ENCODE measurements at places on chromosomes 11 and 22.

- DNase-seq: no peak
Observed at GRCh38 chr22:37281646-37282384, 493 bp upstream of the CYTH4 start.

DNA sequence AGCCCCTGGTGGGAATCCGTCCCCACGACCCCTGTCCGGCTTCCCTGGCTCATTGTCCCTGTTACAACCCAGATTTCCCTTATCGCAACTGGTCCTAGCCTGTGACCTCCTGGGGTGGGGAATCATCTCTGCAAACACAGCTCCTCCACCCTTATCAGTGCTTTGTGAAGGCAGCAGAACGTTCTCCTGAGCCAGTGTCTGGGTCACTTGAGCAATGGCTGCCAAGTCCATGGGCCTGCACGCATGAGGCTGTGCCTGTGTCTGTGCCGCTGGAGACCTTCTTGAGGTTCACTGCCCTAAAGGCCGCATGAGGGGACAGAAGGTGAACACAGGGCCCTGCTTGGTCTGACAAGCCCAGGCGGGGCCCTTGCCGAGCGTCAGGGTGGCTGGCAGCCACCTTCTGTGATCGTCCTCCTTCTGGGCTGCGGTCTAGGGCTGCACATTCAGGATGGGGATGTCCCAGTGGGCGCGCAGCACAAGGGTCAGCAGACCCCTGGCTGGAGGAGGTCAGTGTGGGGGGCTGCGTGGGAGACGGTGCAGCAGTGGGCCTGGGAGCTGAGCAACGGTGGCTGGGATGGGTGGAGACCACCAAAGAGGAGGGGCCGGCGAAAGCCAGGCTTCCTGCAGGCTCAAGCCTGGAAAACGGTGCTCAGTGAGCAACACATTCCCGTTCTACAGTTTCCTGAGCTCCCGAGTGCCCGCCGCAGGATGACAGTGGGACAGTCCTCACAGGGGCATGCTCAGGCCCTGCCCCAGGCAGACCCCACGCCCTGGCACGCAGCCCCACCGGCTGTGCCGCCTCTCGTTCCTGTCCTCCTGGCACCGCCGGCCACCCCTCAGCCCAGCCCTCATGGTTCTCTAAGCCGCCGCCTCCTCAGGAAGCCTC is 74.1 kb downstream of the CDKN1C start:
- DNase-seq: no peak

GRCh38 chr11:9675691-9676090 is 11.8 kb downstream of the SWAP70 start:
- no peak for DNase-seq

- DNase-seq: no peak
Observed at GRCh38 chr11:60159284-60159683, 23.6 kb downstream of the MS4A6A start.

- no peak for DNase-seq
Observed at GRCh38 chr11:96264364-96264763, 78.6 kb downstream of the MAML2 start.

DNA sequence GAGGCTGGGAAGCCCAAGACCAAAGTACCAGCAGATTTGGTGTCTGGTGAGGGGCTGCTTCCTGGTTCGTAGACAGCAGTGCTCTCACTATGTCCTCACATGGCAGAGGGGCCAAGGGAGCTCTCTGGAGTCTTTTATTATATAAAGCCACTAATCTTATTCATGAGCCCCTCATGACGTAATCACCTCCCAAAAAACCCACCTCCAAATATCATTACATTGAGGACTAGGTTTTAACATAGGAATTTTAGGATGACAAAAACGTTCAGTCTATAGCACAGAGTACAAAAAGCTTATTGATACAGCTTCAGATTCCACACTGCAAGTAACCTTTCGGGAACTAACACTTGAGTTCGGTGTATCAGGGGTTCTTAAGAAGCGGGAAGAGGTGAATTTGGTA is 4.1 kb upstream of the MS4A18 start:
- DNase-seq: no peak

DNA sequence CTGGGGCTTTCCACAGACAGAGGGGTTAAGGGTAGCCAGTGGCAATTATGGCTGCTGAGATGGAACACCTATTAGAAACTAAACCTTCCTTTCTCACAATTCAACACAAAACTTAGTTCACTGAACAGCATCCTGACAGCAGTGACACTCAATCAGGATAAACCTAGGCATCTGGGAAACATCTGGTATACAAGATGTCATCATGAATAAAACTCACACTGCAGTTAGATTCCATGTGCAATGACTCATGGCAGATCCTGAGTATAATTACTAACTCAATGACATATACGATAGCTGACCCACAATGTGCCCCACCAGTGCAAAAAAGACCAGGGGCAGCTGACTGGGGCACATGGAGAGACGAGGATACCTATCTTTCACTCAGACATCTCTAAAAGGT is 17.7 kb downstream of the RBFOX2 start:
- DNase-seq: no peak

DNA sequence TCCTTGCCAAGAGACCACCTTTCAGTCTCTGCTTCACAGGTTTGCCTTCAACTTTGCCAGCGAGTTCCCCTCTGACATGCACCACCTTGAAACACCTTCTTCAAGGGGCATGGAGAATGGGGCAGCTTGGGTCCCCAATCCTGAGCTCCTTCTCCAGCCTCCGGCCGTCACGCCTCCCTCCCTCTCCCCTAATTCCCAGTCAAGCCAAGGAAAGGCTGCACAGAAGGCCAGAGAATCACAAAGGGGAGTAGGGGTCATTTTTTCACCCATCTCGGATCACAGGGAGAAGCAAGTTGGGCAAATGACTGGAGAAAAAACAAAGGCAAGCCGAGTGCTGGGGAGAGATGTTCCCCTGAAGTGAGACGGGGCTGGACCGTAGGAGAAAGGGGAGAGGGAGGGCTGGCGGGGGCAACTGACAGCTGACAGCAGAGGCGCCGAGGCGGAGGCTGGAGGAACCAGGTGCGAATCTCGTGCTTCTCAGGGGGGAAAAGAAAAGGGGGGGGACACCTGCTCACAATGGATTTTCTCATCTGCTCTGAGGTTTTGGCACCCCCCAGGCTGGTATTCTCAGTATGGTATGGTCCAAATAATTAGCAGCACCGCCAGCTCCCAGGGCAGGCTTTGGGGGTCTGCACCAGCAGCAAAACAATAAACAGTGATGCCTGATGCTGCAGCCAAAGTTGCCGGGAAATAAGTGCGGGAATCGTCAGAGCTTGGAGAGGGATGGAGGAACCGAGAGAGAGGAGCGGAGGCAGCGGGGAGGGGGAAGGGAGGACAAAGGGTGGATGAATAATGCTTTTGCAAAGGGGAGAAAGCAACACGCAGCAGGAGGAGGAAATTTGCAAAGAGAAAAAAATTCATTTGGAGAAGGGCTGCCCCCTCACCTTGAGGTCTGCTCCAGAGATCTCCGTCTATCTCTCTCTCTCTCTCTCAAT is 644 bp downstream of the YPEL4 start:
- no peak for DNase-seq

DNA sequence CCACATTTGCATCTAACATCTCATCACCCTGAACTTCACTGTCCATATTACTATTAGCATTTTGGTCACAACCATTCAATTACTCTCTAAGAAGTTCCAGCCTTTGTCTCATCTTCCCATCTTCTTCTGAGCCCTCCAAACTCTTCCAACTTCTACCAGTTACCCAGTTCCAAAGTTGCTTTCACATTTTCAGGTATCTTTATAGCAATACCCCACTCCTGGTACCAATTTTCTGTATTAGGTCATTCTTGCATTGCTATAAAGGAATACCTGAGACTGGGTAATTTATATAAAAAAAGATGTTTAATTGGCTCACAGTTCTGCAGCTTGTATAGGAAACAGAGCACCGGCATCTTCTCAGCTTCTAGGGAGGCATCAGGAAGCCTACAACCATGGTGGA is 64.7 kb upstream of the ARHGAP42 start:
- DNase-seq: no peak

DNA sequence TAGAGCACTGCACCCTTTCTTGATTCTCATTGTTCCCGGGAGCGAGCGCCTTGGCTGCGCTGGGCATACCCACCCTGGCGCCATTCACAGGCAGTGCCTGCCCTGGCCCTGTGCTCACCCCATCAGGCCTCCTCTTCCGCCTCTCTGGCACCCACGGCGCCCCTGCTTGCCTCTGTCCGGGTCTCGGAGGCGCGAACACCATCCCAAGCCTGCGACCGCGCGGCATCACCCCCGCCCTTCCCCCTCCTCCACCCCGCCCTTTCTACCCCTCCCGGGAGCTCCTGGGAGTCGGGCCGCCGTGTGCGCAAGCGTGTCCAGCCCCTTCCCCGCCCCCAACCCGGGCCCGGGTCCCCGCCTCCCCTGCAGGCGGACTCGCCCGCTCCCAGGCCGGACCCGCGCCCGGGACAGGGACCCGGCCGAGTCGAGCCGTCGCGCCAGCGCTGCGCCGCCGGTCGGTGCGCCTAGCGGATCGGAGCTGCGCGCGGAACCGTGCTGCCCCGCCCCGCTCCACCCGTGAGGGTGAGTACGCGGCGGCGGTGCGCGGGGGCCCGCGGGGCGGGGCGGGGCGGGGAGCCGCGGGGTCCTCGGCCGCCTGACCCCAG is at the start of gene ST3GAL4:
Gene ST3GAL4, plus strand, starts transcription at position 363 of the 602 bp plus-strand sequence. CDS start 50,470 bp downstream, outside the sequence.
- peak; percentile 44 for DNase-seq

GRCh38 chr11:108871152-108871551 is 206.3 kb downstream of the DDX10 start:
- no peak for DNase-seq

GRCh38 chr11:106092446-106092845 is 15.0 kb downstream of the AASDHPPT start:
- DNase-seq: no peak

DNA sequence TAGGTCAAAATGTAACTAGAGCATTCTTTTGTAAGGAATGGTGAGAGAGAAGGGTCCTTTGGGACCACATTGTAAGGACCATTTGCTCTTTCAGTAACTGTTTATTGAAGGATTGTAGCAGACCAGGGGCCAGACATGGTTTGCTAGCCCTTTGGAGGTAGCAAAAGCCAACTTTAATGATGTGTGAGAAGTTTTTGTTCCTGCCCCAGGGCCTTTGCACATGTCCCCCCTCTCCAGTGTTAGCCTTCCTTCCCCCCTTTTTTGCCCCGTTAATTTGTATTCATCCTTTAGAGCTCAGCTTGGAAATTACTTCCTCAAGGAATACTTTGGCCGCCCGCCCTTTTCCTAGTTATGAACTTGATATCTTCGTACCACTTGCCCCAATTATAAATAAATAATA is 9.0 kb downstream of the LIMK2 start:
- DNase-seq: no peak

DNA sequence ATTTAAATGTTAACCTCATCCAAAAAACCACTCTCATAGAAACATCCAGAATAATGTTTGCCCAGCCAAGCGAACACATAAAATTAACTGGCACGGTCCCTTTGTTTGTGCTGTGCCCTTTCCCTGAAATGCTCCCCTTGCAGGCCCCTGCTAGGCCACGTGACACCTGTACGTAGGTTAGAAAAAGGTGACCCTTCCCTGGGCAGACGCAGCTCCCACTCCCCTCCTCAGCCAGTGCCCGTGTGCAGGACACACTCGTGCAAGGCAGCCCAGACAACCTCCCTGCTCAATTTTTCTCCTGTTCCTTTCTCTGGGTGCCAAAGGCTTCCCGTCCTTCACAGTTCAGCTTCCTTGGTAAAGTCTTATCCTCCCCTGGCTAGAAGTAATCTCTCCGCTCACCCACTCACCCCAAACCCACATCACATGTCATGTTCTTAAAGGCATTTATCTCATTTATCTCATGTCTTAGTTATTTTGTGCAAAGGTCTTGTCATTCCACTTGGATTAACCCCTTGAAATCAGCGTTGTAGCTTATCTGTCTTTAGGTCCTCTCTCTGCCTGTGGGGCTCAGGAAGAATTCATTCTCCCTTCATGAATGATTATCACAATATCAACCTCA is 20.7 kb downstream of the FAM83F start:
- no peak for DNase-seq

GRCh38 chr11:11524436-11525061 is 97.3 kb downstream of the GALNT18 start:
- DNase-seq: no peak

DNA sequence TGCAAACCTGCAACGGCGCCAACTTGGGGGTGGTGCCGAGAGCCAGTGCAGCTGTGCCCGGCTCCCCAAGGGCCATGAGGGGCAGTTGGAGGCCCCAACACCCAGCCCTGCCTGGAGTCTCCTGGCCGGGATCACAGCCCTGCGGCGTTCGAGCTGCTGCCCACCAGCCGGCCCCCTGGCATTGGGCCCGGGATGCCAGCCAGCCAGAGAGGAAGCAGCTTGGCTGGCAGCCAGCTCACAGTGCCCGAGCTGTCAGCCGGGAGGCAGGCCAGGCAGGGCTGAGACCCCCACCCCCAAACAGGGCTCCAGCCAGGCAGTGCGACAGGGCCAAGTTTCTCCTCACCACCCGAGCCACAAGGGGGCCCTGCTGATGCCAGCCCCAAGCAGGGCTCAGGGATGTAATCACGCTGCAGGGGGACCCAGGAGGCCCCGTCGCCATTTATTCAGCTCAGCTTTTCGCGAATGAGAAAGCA is 26.0 kb upstream of the TCF20 start:
- DNase-seq: no peak

DNA sequence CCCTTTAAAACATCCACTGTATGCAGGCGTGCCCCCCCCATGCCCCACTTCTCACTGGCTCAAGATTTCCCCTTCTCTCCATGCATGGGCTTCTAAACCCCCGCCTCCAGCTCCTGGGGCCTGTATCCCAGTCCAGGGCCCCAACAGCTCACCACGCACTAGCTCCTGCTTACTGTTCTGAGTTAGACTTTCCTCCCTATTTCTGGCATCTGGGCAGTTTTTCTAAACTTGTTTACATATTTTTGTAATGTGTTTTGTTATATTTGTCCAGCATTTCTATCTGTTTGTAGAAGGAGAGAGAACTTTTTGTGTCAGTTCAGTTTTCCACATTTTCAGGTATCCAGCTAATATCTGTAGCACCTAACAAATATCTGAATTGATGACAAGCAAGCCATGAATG is 178.5 kb downstream of the SPON1 start:
- no peak for DNase-seq

- no peak for DNase-seq
Observed at GRCh38 chr11:57703341-57703740, 8.7 kb downstream of the MED19 start.

DNA sequence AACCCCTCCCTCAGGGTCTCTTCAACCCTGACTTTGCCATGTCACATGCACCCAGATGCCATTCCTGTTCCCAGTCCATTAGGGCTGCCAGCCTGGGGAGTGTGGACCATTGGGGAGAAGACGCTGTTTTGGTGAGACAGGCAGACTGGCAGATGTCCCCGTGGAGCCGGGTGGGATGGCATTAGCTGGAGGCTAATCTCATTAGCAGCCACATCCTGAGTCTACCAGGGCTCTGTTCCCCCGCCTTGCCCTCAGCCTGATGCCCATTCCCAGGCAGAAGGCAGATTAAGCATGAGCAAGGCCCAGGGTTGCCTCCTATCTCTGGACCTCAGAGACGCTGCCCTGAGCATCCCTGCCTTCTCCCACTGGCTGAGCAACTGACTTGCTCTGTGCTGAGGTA is 46.4 kb upstream of the ALX4 start:
- no peak for DNase-seq

GRCh38 chr22:43127166-43127908 is 15.9 kb downstream of the MCAT start:
- no peak for DNase-seq

Data from activated CD4-positive, CD25-positive, alpha-beta regulatory T cell (primary cell).